NCI-H1048 (cell line): ENCODE measurements at places on chromosomes 2 and 18.

- DNase-seq = no peak
These were observed 48.1 kb downstream of the TPGS2 start for GRCh38 chr18:36780748-36781147.

DNA sequence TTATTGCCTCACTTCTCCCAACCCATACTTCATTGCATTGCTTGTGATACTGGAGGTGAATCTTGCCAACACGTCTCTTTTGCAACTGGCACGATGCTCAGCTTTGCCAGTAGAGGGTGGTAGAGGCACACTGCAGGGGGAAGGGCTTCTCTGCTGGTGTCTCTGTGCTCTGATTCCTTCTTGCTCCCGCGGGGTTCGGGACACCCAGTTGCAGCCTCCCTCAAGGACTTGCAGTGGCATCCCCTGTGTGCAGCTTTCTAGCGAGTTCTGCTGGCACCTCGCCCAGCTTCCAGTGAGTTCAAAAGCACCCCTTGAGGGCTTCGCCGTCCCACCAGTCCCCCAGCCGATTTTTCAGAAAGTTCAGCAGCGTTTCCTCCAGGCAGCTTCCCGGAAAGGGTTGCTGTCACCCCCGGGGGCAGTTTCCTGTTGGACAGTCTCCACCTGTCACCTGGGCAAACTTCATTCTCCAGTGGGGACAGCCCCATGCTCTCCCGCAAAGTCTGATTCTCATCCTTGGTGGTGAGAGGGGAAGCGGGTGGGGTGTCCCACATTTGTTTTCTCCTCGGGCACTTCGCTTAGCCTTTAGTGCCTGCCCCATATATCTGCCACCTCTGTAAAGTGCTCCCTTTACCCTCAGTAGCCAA lies 35.4 kb upstream of the EN1 start:
- peak; percentile 33 for DNase-seq

DNA sequence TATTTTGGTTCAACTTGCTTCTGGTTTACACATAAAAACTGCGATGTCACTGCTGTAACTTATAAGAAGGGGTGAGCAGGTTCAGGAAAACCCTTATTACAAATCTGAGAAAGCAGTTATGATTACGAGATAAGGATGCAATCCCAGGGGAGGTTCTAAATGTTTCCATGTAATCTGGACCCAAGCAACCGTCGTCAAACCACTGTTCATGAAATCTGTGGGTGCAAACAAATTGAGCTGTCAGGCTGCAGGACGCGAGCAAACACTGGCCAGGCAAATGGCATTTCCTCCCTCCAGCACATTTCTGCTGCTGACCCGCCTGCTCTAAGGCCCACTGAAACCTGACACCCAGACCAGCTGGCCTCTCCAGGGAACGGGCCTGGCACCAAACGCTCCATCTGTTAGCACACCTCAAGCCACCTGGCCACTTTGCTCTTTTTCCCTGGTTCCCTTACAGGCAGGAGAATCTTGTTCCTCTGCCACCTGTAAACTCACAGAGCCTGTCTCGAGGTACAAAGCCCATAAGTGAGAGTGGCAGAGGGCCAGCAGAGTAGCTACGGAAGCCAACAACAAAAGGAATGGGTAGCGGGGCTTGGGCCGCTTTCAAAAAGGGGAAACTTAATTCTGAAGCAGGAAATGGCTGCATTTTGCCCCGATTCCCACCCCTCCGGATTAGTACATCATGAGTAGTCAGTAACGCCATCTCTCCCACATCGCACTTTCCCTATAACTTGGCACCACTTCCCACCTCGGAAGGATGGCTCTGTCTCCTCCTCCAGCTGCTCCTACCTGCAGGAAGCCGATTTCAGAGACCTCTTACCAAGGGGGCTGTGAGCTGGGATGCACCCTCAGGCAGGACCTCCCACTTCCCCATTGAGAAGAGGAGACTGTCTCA lies 26.5 kb downstream of the CRACDL start:
- no peak for DNase-seq

DNA sequence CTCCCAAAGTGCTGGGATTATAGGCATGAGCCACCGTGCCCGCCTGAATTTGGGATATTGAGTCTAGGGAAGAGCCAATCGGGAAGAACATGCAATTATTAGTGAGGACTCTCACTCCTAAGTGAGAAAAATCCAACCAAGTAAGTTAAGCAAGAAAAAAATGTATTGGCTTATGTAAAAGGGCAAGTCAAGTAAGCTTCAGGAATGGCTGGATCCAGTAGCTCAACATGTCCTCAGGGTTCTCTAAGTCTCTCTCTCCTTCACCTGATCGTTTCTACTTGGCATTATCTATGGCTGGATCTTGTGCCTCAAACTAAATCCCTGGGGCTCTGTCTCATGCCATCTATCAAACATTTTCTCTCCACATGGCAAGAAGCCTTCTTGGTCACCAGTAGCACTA lies 16.1 kb upstream of the CIB4 start:
- no peak for DNase-seq

- no peak for DNase-seq
These were observed 107.7 kb downstream of the CBLN2 start for GRCh38 chr18:72436401-72436800.

GRCh38 chr2:45256867-45257641 lies 247.8 kb upstream of the SIX2 start:
- no peak for DNase-seq

GRCh38 chr18:22840606-22841144 lies 92.5 kb upstream of the RBBP8 start:
- DNase-seq = no peak

GRCh38 chr2:44582363-44583008 lies 220.7 kb downstream of the CAMKMT start:
- no peak for DNase-seq

GRCh38 chr2:74502147-74502719 lies 2.8 kb upstream of the LBX2 start:
- DNase-seq = no peak

GRCh38 chr2:64524604-64525316 lies 632 bp downstream of the AFTPH start:
- no peak for DNase-seq

DNA sequence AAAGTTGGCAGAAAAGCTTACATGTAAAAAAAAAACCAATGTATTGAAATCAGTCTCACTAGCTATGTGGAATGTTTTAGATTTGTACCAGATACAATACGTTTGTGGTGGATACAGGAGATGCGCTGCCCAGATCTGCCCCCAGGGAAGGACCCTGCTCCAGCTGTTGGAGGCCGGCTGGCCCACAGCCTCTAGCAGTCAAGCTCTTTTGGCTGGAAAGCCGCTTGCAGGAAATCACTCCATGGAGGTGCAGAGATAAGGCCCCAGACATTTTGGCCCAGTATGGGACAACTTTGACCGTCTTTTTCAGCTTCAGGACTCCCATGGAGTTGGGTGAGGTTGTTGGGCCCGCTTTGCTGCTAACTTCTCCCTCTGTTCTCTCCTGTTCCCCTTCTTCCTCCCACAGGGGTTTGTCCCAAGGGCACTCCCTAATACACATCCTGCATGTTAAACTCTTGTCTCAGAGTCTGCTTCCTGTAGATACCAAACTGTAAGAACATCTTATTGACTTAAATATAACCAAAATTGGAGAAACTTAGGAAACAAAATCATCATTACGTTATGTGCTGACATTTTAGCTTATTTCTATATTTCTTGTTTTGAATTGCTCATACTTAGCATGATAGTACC lies 1.7 kb upstream of the QPCT start:
- DNase-seq = no peak

GRCh38 chr2:226077031-226077430 lies 677.5 kb downstream of the NYAP2 start:
- no peak for DNase-seq

GRCh38 chr18:24595561-24596031 lies 135.2 kb downstream of the HRH4 start:
- DNase-seq = no peak

- no peak for DNase-seq
These were observed 9.0 kb downstream of the DCDC2C start for GRCh38 chr2:3712424-3712823.

- DNase-seq = no peak
These were observed 73.5 kb downstream of the PHLPP1 start for GRCh38 chr18:62788876-62789275.

DNA sequence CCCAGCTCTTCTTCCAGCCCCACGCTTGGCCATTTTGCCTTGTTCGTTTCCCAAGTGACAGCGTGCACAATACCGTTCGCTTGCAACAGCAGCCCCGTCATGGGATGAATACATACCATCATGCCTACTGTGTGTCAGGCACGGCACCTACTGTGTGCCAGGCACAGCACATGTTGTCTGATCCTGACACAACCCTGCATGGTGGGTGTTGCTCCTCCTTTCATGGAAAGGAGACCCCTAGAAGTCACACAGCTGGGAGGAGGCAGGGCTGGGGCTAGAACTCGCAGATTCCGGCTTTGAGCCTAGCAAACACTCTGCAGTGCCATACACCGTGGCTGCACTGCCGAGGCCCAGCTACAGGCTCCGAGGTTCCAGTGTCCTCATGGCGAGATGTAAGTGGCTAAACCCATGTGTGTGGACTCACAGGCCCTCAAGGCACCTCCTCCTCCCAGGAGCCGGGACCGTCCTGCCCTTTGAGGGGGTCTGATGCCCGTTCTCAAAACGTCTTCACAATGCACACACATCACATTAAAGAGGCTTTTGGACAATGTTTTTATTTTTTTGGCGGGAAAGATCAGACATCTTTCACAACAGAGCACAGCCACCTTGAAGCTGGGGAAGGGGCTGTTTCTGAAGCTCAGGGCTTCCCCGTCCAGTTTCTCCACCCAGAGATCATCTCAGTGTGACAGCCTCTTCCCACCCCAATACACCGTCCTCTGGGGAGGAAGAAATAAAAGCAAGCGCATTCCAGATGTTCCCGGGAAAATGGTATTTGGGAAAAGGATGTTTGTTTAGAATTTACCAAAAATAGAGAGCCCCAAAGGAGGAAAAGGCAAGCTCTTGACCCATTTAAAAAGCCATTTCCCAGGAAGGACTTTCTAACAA lies 64.9 kb downstream of the HS1BP3 start:
- DNase-seq = no peak

- peak; percentile 37 for DNase-seq
These were observed 23.7 kb upstream of the MYO5B start for GRCh38 chr18:50218432-50219197.

DNA sequence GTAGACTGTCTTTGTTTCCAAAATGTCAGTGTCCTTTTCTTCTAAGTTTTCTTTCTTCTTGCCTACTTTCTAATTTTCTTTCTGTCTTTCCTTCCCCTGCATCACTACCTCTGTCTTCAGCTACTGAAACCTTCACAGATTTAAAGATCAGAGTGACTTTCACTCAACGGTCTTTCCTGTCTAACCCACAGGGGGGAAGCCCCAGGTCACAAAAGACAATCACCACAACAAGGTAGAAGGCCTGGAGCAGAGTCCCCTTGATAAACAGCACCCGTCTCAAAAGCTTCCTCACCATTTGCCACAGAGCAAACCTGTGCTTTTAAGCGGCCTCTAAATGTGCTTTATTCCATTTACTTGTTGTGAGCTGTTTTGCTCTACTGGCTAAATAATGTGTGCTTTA lies 665.4 kb downstream of the BCL11A start:
- DNase-seq = no peak
